Articular chondrocyte of knee joint (primary cell): ENCODE measurements at places on chromosomes 1 and 21. TPM values are rescaled to one million over a fixed set of nuclear protein-coding genes. Genes with fewer than 3 reads are reported as not detected.

Gene MFSD2A
- total RNA-seq, result 2.1 and 2.4 TPM in 2 replicates

Gene TLR5
- total RNA-seq, result 1.2 and 2.2 TPM in 2 replicates

Gene TRAF3IP3
- total RNA-seq, result not detected in 2 replicates

Gene DENND4B
- total RNA-seq, result 10.9 and 17.9 TPM in 2 replicates

Gene KRTAP19-1
- not detected in 2 replicates for total RNA-seq

Gene ASCL5
- not detected in 2 replicates for total RNA-seq

Gene HTR1D
- total RNA-seq, result 0.11 TPM in 1 of 2 replicates, not detected in the other

Gene SEC16B
- 5.7 and 6.0 TPM in 2 replicates for total RNA-seq

Gene KRTAP19-6
- not detected in 2 replicates for total RNA-seq

Gene GUCA2A
- not detected in 2 replicates for total RNA-seq
